Activated CD4-positive, alpha-beta T cell treated with anti-CD3 and anti-CD28 coated beads, Interleukin-2, amount 50 U/mL, for 4 hours (primary cell): ENCODE measurements at places on chromosomes 2 and 18.

DNA sequence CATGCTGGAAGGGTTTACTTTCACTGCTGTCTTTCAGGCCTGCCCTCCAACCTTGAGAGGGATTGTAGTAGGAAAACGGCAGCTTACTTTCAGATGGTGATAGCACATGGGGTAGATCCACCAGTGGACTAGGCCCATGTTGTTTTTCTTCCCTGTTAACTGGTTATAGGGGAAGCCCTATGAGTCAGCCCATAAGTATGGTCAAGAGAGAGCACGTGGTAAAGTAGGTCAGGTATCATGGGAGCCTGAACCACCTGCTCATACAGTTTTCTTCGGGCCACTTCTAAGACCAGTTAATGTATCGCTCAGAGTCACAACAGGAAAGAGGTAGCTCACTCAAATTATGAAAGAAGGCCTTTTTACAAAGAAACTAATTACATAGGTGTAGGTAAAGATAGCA is 33.0 kb downstream of the PDK1 start:
- no peak for DNase-seq

GRCh38 chr2:55771612-55772011 is 78.0 kb upstream of the PNPT1 start:
- no peak for DNase-seq

- DNase-seq = no peak
Observed at GRCh38 chr2:174326161-174327020, 8.4 kb upstream of the SP9 start.

- DNase-seq = no peak
Observed at GRCh38 chr2:72350852-72351251, 203.2 kb upstream of the CYP26B1 start.

- no peak for DNase-seq
Observed at GRCh38 chr18:47983946-47984345, 53.5 kb upstream of the SMAD2 start.

GRCh38 chr2:204933735-204934374 is 388.6 kb downstream of the PARD3B start:
- no peak for DNase-seq

DNA sequence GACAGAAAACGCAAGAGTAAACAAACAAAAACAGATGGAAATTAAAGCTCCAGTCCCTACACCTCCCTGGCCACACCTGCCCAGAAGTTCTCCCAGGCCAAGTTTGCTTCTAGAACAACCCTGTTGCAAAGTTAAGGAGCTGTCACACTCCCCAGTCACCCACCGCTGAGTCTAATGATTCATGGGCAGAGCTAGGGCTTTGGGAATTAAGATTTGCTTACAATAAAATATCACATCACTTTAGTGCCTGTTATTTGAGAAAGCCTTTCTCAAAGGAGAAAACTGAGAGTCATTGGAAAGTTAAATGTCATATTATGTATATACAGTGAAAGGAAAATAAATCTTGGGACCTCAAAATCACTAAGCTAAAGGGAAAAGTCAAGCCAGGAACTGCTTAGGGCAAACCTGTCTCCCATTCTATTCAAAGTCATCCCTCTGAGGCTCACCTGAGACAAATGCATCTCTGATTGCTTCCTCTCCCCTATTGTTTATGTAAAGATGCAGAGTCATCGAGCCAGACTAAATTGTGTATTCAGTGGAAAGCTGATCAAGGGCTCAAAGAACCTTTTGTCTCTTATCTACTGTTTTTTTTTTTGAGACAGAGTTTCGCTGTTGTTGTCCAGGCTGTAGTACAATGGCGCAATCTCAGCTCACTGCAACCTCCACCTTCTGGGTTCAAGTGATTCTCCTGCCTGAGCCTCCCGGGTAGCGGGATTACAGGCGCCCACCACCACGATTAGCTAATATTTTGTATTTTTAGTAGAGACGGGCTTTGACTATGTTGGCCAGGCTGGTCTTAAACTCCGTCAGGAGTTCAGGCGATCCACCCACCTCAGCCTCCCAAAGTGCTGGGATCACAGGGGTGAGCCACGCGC is 2.8 kb downstream of the CRYGB start:
- DNase-seq = no peak

DNA sequence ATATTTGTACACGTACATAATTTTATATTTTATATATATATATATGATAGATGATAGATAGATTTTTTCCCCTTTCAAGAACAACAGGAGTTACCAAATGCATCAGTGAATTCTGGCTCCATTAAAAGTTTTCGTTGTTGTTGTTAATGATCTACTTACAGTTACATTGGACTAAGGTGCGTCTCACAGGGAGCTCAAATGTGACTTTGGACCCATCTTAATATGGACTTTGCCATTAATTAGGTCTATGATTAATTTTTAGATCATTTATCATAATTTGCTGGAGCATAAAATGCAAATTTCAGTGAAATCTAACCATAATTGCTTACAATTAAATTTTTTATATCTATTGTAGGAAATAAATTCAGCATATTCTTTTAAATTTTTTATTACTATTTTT is 261.6 kb downstream of the NRXN1 start:
- no peak for DNase-seq

DNA sequence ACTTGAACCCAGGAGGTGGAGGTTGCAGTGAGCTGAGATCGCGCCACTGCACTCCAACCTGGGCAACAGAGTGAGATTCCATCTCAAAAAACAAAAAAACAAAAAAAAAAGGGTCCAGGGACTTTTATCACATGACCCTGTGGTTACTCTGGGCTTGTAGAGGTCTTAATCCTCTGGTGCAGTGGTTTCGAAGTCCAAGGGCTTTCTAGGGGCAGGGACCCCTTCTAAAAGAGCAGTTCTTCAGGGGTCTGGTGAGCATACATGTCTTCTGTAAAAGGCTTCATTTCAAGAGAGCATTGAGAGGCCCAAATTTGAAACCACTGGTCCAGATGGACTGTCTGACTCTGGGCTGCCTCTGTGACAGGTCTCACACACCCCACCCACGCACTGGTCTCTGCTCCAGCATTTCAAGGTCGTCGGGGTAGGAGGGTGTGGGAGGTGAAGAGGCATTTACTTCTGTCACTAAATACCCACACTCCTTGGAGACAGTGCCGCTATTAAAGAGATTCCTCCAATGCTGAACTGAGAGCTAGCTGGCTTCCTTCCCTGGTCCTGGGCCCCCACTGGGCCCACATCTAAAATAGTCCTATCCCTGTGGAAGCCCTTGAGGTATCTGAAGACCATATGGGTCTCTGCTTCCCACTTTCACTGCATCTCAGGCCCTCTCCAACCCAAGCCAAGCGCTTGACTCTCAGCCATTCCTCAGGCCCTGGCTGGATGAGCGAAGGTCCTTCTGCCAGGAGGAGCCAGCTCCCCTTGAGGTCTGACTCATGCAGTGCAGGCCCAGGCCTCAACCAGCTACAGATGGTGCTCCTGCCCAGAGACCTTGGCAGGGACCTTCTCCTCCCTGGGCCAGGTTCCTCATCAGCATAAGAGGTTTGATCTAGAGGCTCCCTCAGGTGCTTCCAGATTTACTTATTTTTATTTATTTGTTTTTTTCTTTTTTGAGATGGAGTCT is 44.8 kb downstream of the PAX8 start:
- no peak for DNase-seq

- no peak for DNase-seq
Observed at GRCh38 chr2:172065111-172065510, 20.2 kb upstream of the DLX1 start.

DNA sequence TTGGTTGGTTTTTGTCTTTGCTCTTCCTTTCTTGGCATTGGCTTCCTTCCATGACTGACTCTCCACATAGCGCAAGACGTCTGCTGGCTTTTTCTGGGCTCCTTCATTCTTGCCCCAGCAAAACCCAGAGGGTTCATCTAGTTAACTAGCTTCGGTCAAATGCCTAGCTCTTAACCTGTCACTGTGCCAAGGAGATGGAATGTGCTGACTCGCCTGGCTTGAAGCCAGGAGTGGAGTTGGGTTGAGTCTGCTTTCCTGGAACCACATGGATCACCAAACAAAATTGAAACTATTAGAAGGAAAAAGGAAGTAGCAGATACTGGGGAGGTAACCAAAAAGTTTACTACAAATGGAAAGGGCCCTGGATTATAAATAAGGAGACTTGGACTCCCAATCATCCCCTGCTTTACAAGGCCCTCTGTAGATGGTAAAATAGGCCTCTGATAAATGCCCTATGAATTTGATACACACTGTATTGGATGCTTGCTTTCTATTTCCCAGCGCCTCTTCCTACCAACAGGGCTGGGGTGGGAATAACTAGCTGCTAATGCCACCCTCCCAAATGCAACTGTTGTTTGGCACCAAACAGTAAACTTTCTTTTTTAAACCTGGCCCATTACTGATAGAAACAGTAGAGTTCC is 11.3 kb downstream of the MALT1 start:
- no peak for DNase-seq

- no peak for DNase-seq
Observed at GRCh38 chr2:121489284-121489683, 41.4 kb upstream of the RNU4ATAC start.

GRCh38 chr2:4101936-4102335 is 398.6 kb downstream of the DCDC2C start:
- DNase-seq = no peak

DNA sequence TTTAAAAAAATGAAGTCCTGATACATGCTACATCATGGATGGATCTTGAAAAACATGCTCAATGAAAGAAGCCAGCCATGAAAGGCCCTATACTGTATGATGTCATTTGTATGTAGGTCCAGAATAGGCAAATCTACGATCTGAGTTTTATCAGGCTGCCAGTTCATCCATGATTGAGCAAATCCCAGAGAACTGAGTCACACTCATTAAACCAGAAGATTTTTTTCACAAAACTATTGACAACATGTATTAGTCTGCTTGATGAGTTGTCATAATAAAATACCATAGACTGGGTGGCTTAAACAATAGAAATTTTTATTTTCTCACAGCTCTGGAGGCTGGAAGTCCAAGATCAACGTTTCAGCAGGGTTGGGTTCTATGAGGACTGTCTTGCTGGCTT is 130.7 kb downstream of the MREG start:
- no peak for DNase-seq

GRCh38 chr2:203951366-203951902 is 14.9 kb downstream of the ICOS start:
- no peak for DNase-seq

- DNase-seq = no peak
Observed at GRCh38 chr18:50862401-50862800, 16.5 kb upstream of the ME2 start.

GRCh38 chr2:25233916-25234605 is 65.7 kb upstream of the POMC start:
- DNase-seq = no peak

- DNase-seq = no peak
Observed at GRCh38 chr18:79356435-79356834, 39.3 kb upstream of the NFATC1 start.

DNA sequence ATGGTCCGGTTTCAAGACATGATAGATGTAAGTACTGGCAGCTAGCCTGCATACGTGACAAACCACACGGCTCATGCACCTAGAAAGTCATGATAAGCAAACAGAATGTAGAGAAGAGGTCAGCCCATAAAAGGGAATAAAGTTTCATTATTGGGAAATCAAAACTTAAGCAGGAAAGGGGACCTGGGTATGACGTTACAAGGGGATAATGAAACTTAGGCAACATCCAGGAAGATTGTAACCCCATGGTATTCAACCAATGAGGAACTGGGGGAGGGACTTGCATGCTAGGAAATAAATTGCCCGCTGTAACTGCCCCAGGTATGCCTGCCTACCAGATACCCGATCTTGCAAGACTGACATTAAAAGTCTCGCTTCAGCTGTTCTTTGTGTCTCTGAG is 1679.0 kb downstream of the SUCLG1 start:
- DNase-seq = no peak

DNA sequence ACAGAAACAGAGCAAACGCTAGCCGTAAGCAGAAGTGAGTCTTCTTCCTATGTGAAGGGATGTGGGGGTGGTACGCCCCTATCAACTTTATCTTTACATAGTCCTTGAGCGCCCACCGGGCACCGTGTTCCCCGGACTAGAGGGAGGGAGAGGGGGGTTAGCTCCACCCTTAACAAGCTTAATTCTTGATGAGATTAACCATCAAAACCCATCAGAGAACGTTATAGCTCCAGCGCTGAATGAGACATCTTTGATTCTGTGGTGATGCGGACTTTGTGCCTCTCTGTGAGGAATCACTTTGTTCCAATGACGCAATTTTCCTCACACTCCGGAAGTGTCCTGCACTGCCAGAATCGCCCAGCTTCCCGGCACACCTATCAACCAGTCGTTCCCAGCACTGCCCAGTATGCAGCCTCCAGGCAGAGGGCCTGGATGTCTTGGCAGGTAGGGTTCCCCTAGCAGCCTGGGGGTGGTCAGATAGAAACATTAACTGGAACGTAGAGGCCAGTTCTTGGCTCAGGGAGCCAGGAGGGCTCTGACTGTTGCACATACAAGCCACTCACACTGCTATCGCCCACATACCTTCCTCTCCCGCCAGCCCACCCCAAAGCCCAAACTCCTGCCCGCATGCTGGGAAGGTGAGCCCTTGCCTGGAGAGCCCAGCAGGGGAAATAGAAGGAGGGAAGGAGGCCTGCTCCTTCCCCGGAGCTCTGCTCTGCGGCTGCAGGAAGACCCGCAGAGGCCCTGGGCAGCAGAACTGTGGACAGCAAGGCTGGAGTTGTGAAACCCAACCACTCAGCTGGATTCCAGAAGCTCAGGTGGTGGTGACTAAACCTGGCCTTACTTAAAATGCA is 1.9 kb upstream of the ODC1 start:
- DNase-seq = no peak

DNA sequence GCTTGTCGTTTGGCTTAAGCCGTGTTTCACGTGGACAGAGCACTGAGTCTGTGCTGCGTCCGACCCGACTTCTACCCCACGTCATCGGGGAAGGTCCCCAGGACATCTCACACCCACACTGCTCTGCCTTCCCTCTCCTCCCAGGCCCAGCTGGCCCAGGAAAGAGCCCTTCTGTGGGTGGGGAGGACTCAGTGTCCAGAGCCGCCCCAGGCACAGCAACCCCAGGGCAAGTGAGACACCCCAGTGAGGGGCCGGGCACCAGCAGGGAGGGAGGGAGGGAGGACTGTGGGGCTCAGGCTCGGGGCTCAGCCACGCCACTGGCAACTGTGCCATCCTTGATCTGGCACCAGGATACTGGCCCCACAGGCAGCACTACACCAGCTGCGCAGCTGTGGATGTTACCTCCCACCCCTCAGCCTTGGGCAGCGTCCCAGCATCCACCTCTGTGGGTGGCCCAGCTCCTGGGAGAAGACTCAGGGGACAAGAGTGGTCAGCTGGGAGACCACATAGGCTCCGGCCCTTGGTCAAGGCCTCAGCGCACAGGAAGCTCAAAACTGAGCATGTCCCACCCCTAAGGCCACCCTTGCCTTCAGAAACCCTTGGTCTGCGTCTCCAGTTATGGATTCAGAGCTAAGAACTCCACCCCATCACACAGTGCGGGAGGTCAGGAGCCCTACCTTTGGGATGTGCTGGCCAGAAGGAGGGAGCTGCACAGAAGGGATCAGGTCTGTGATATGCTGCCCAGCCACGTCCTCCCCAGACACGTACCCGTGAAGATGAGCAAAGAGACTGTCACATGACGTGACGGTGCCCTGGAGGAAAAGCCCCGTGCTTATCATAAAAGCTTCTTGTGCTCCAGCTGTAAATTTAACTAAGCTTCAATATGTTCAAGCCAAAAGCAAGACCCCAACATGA is 11.7 kb downstream of the PASK start:
- DNase-seq = no peak
